SK-N-MC (cell line): ENCODE measurements at places on chromosomes 1 and 21.

DNA sequence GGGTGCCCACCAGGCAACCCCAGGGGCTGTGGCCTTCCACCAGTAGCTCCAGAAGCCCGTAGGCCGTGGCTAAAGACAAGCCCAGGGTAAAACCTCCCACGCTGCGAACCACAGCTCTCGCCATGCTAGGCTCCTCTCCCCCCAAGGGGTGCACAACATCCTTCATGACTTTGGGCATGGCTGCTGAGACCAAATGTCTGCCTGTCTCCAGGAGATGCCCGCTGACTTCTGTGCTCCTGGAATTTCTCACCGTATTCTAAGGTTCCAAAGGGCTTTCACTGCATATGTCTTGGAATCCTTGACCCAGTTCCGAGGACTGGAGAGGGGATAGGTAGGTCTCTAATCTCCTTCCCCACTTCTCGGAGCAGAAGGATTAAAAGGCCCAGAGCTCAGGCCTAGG, at the start of the genes DCST1 and DCST2:
Gene DCST1 (plus strand): TSS at position 301 of the 400 bp plus-strand sequence. CDS start 213 bp downstream, outside the sequence.
Gene DCST2 (minus strand): TSS at position 258 of the 400 bp plus-strand sequence. CDS start 80 bp downstream, at position 178.
- no peak for DNase-seq

GRCh38 chr1:230174471-230175162, 107.6 kb downstream of the GALNT2 start:
- DNase-seq: no peak

- DNase-seq: no peak
Observed at GRCh38 chr1:56194701-56195300, 384.6 kb downstream of the PLPP3 start.

DNA sequence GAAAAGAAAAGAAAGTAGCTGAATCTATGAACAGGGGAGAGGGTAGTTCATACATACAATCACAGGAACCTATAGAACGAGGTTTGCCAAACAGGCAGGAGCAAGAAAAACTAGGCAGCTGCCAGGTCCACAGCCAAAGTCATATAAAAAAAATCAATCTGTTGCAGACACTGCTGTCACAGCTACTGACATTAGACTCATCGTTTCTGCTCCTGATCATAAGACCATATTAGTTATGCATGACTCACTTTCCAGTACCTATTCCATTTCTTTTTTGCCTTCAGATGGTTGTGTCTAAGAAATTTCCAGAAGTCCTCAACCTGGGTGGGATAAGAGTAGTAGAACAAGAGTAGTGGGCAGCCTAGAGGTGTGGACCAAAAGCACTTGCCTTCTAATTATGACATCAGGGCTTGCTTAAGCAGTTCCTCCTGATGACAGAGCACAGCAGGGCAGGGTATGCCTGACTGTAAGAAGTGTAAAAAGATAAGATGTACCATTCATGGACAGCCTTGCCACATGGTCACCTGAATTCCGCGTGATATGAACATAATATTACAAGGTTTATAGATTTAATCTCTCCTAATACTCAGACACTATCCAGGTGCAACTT, 323.2 kb upstream of the SGIP1 start:
- DNase-seq: no peak

DNA sequence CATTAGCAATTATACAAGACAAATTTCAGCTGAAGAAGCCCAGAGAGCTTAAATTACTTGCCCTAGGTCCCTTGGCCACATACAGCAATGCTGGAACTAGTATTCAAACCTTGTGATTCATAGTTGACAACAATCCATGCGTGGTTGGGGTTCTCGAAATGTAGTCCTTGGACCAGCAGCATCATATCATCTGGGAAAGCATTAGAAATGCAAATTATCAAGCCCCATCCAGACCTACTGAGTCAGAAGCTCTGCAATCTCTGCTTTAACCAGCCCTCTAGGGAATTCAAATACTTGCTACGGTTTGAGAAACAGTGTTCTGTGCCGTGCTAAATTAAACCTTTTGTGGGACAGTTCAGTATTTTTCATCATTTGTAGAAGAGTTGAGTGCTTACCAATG, 65.1 kb downstream of the CLIC6 start:
- no peak for DNase-seq

GRCh38 chr1:54996359-54996868, 2.3 kb upstream of the BSND start:
- DNase-seq: peak; percentile 12

GRCh38 chr1:53373246-53373645, 45.4 kb upstream of the LRP8 start:
- DNase-seq: no peak

DNA sequence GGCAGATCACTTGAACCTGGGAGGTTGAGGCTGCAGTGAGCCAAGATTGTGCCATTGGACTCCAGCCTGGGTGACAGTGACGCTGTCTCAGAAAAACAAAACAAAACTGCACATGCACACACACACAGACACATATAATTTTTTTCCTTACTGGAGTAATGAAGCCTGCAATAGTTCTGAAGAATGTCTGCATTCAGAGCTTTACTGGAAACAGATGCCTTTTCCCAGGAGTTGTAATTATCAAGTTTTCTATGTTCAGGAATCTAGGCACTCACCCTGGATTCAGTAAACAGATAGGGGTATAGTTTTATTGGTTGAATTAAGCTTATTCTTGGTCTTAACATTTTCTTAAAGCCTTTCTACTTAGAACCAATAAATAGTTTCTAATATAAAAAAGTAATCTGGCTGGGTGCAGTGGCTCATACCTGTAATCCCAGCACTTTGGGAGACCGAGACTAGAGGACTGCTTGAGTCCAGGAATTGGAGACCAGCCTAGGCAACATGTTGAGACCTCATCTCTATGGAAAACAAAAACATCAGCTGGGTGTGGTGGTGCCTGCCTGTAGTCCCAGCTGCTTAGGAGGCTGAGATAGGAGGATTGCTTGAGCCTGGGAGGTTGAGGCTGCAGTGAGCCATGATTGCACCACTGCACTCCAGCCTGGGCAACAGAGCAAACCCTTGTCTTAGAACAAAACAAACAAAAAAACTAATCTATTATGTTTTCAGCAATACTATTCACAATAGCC, 15.8 kb downstream of the SPEN start:
- no peak for DNase-seq

- peak; percentile 87 for DNase-seq
Observed at GRCh38 chr1:167714439-167715156, 7.2 kb upstream of the MPZL1 start.

DNA sequence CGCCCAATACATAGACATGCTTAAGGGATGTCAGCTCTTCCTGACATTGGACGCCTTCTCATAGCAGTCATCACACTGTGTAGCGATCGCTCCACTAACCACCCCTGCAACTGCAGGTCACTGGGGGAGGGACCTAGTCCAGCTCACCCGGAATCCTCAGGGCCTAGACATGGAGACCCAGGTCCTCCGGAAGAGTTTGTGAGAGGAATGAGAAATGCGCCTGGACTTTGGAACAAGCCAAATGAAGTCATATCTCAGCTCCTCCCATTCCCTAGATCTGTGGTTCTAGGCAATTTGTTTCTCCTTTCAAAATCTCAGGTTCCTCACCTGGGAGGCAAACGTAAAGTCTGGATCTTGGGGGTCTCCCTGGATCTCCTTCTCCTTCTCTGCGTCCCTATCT, 253.3 kb downstream of the KAZN start:
- no peak for DNase-seq

DNA sequence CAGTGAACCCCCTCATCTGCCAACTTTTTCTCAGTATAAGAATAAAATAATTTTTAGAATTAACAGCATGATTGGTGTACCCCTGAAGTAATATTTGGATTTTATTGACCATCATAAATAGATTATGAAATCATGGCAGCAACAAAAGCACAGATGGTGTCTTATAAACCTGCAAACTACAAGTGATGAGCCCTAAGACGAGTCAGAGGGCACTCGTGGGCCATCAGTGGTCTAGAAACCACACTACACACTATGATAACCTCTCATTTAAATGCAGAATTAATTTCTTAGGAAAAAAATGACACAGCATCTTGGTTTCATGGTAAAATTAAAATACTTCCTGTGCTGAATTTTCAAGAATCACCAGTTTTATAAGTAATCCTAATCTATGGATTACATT, 312.4 kb downstream of the PTBP2 start:
- DNase-seq: no peak

DNA sequence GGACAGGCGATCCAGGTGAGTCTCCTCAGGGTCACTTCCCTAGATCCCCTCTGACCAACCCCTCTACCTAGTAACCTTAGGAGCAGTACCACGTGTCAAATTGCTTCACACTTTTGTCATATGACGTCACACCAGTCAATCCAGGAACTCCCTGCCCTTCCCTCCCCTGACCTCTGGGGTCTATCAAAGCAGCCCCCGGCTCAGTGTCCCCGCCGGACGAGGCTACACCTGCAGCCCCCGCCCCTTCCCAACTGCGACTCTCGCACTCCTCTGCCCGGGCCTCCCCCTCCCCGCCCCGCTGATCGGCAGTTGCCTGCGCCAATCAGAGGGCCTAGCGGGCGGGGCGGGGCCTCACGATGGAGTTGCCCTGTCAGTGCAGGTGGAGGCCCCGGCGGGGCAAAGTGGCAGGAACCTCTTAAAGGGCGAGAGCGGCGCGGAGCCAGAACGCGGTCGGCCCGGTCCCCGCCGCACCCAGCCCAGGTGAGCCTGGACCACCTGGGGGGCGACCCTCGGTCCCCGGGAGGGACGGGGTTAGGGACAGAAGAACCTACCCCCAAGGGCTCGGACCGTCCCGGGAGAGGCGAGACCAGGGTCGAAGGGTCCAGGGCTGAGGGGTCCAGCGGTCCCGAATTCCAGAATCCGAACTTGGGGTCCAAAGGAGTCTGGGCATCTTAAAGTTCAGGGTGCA, 27.5 kb upstream of the EPB41 start:
- DNase-seq: no peak

- no peak for DNase-seq
Observed at GRCh38 chr1:91603409-91603808, 102.8 kb downstream of the CDC7 start.

DNA sequence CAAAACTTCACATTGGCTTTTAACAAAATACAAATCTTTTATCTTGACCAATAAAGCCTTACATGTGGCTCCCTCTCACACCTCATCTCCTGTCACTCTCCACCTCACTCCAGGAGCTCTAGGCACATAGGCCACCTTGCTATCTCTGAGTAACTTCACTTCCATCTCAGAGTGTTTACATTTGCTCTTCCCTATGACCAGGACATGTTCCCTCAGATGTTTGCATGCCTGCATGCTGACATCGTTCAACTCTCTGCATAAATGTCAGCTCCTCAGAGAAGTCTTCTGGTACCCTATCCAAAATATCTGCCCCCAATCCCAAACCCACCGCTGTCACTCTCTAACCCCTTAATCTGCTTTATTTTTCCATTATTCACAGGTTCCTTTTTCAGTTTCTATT, 110.9 kb downstream of the TOMM20 start:
- no peak for DNase-seq

DNA sequence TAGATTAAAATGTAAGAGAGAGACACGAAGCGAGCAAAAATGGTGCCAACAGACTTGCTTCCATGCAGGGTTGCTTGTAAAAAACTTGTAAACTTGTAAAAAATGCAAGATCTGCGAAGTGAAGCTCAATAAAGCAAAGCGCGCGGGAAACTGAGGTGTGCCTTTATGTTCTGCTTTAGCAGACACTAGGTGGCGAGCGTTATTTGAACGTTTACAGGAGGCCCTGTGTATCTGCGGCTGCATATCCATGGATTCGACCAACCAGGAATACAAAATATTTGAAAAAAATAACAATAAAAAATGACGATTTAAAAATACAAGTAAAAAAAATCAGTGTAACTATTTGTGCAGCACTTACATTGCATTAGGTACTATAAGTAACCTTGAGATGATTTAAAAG, 1.5 kb downstream of the UBE2G2 start:
- peak; percentile 48 for DNase-seq

GRCh38 chr1:64184003-64184440, 19.4 kb upstream of the UBE2U start:
- no peak for DNase-seq

- no peak for DNase-seq
Observed at GRCh38 chr21:38979271-38980121, 173.8 kb downstream of the ETS2 start.

- no peak for DNase-seq
Observed at GRCh38 chr1:110707232-110707631, 32.5 kb upstream of the KCNA3 start.

DNA sequence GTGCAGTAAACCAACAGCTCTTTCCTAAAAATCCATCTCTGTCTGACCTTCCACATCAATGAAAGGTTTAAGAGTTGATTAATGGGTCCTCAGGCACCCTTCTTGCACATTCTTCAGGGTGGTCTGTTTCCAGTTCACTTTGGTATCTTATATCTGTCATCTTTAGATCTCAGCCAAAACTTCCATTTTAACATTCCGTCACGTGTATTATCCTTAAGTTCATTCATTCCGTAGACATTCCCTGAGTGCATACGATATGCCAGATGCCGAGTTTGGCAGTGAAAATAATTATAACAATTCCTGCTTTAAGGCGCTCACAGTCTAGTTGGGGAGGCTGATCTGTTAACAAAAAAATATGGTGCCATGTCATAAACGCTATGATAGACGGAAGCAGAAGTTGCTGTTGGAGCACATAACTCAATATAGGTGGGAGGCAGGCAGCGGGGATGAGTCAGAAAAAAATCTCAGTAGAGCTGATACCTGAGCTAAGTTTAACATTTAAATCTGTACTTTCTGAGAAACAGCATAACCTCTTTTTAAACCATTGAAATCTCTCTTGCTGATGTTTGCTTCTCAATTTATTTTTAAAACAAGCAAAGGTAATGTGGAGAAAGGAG, 59.6 kb upstream of the HOOK1 start:
- no peak for DNase-seq

DNA sequence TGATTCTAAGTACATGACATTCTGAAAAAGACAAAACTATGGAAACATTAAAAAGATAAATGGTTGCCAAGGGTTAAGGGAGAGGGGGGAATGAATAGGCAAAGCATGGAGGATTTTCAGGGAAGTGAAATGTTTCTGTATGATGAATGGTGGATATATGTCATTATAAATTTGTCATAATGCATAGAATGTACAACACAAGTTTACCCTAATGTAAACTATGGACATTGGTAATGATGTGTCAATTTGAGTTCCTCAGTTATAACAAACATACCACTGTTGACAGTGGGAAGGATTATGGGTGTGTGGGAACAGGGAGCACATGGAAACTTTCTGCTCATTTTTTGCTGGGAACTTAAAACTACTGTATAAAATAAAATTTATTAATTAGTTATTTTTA, 427.1 kb upstream of the ESRRG start:
- no peak for DNase-seq

DNA sequence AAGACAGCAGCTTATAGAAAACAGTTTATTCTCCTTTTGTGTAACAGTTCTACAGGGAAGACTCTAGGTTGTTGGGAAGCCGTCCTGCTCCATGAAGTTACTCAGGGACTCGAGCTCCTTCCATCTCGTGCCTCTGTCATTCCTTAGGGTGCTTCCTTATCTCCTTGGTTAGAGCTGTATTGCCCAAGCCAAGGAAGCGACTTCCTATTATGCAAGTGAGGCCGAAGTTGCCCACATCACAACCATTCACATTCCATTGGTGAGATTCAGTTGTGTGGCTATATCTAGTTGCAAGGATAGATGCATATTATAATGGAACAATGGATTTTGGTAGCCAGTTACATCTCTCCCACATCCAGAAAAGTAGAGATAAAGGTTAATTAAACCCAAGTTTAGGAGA, 9.0 kb downstream of the GSTM5 start:
- DNase-seq: no peak

- DNase-seq: no peak
Observed at GRCh38 chr1:2857521-2857920, 56.0 kb upstream of the TTC34 start.
